ENCODE measurements at places on chromosomes 5 and 9.

GRCh38 chr5:66342341-66342880 lies 198.3 kb downstream of the SREK1 start:
- no peak for DNase-seq
- no peak overlapping the region for H3K4me3 ChIP-seq
- H3K27ac ChIP-seq, result no peak overlapping the region
- no peaks in the 10 kb centered on the region for H3K27me3 ChIP-seq

- no peak for DNase-seq
- no peaks in the 10 kb centered on the region for H3K27me3 ChIP-seq
- H3K27ac ChIP-seq, result no peak overlapping the region
- no peak overlapping the region for H3K4me3 ChIP-seq
- no peaks in the 10 kb centered on the region for H3K4me1 ChIP-seq
These were observed 95.2 kb downstream of the MVB12B start for GRCh38 chr9:126421567-126422428.

DNA sequence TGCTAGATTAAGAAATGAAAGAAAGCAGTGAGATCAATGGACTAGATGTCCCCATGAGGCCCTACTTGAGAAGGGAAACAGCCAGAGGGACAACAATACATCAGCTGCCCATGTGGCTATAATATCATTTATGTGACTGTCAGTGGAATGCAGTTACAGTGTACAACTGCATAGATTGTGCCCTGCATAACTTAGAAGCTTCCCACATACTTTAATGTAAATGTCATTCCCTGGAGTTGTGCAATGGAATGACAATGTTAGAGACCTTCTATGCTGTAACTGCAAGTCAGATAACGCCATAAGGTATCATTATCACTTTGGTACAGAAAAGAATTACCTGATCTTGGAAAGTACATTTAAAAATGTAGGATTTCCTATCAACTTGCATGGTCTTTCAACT lies 67.4 kb downstream of the FBN2 start:
- no peak overlapping the region for H3K27ac ChIP-seq
- no peak overlapping the region for H3K4me3 ChIP-seq
- H3K27me3 ChIP-seq, result no peaks in the 10 kb centered on the region
- no peaks in the 10 kb centered on the region for H3K36me3 ChIP-seq
- DNase-seq, result no peak
- no peaks in the 10 kb centered on the region for H3K4me1 ChIP-seq

- H3K27me3 ChIP-seq, result no peaks in the 10 kb centered on the region
- H3K4me3 ChIP-seq, result no peak overlapping the region
- no peak overlapping the region for H3K27ac ChIP-seq
- no peak for DNase-seq
- H3K4me1 ChIP-seq, result no peaks in the 10 kb centered on the region
These were observed 138.5 kb upstream of the FREM1 start for GRCh38 chr9:15048772-15049171.

GRCh38 chr5:143054480-143054941 lies 284.3 kb downstream of the ARHGAP26 start:
- no peaks in the 10 kb centered on the region for H3K36me3 ChIP-seq
- no peaks in the 10 kb centered on the region for H3K27me3 ChIP-seq
- no peak for DNase-seq
- H3K4me3 ChIP-seq, result no peak overlapping the region
- H3K4me1 ChIP-seq, result peaks cover 8% of the 10 kb centered on the region

- no peaks in the 10 kb centered on the region for H3K4me1 ChIP-seq
- H3K27me3 ChIP-seq, result no peaks in the 10 kb centered on the region
- H3K36me3 ChIP-seq, result no peaks in the 10 kb centered on the region
- DNase-seq, result no peak
These were observed 37.5 kb downstream of the SLC28A3 start for GRCh38 chr9:84303061-84303460.

Measured in tibial artery (tissue), 4 donors.